Bronchus fibroblast of lung (primary cell): ENCODE measurements at places on chromosomes 12 and 14. TPM values are rescaled to one million over a fixed set of nuclear protein-coding genes. Genes with fewer than 3 reads are reported as not detected.

The PTHLH gene
- total RNA-seq, result not detected in 2 replicates

The NOS1 gene
- total RNA-seq, result not detected in 2 replicates

The PIWIL1 gene
- not detected in 2 replicates for total RNA-seq

The ALDH6A1 gene
- total RNA-seq, result 12.8 and 14.3 TPM in 2 replicates

The TROAP gene
- 35.8 and 40.1 TPM in 2 replicates for total RNA-seq

The THTPA gene
- 10.0 and 16.1 TPM in 2 replicates for total RNA-seq

The LHX5 gene
- total RNA-seq, result not detected in 2 replicates

The TMEM30B gene
- total RNA-seq, result 1.2 and 2.7 TPM in 2 replicates

The TSPAN11 gene
- total RNA-seq, result 0.50 and 1.5 TPM in 2 replicates

The CLEC6A gene
- total RNA-seq, result not detected in 2 replicates

The AKAP3 gene
- 0.67 and 1.3 TPM in 2 replicates for total RNA-seq

The SLC4A8 gene
- 2.1 and 3.0 TPM in 2 replicates for total RNA-seq

The TMEM52B gene
- 1.6 and 2.5 TPM in 2 replicates for total RNA-seq

The ZBTB42 gene
- 2.5 and 3.6 TPM in 2 replicates for total RNA-seq

The CCDC175 gene
- total RNA-seq, result not detected in 2 replicates

The GPR137C gene
- 0.59 and 0.67 TPM in 2 replicates for total RNA-seq

The HHIPL1 gene
- 1.8 and 2.7 TPM in 2 replicates for total RNA-seq

The NEDD1 gene
- total RNA-seq, result 21.9 and 25.4 TPM in 2 replicates
